WTC11 (cell line): ENCODE measurements at places on chromosomes 11 and 22. TPM values are rescaled to one million over a fixed set of nuclear protein-coding genes. Genes with fewer than 3 reads are reported as not detected.

DNA sequence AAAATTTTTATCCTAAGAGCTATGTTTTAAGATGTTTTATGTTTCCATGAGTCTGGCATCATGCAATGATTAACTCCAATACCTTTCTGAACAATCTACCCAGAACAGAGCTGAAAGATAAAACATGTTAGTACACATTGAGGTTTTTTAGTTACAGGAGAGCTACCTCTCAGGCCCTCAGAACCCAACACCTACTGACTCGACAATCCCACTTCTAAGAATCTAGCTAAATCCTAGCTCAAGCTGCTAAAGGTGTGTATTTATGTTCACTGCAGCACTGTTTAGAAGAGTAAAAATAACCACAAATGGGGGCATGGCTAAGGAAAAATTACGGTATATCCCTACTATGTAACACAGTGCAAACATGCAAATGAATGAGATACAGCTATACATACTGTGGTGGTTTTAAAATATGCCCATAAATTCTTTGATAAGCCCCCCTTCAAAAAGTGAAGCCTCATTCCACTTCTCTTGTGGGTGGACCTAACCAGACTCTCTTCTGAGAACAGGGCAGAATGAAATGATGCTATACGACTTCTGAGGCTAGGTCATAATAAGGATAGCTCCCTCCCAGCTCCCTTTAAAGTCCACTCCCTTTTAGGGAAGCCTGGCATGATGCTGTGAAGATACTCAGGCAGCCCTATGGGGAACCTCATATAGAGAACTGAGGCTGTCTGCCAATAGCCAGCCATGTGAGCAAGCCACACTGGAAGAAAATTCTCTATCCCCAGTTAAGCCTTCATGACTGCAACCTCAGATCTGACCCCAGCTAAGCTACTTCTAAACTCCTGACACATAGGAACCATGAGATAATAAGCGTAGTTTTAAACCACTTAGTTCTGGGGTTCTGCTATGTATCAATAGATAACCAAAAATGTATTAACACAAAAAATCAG is 29.5 kb downstream of the TMEM123 start:
- no peak for DNase-seq

Gene HDHD5
- total RNA-seq = 84.0 to 114 TPM (median 110 TPM) in 3 replicates

- DNase-seq = no peak
These were observed 342.1 kb downstream of the CTTN start for GRCh38 chr11:70740488-70740851.

Gene ADAMTS15
- total RNA-seq = 3.1 to 3.7 TPM (median 3.2 TPM) in 3 replicates
